ENCODE measurements at places on chromosomes 5 and 9. TPM values are rescaled to one million over a fixed set of nuclear protein-coding genes. Genes with fewer than 3 reads are reported as not detected.
A peak's percentile ranks its signal among the peaks of the same experiment; 100 is the strongest.

DNA sequence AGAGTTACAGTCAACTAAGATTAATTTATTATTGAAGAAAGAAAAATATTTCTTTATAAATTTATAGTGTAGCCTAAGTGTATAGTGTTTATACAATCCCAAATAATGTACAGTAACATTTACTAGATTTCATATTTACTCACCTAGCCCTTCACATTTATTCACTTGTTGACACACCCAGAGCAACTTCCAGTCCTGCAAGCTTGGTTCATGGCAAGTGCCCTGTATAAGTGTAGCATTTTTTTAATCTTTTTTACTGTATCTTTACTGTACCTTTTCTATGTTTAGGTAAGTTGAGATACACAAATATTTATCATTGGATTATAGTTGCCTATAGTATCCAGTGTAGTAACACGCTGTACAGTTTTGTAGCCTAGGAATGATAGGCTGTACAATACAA lies 119.9 kb downstream of the SPATA31D1 start:
- H3K27me3 ChIP-seq = no peaks in the 10 kb centered on the region
- H3K36me3 ChIP-seq = no peaks in the 10 kb centered on the region
- H3K4me1 ChIP-seq = peaks cover 3% of the 10 kb centered on the region
- no peak overlapping the region for H3K4me3 ChIP-seq
- no peak for DNase-seq

GRCh38 chr5:2912741-2913140 lies 161.3 kb upstream of the IRX2 start:
- DNase-seq = no peak
- H3K4me1 ChIP-seq = no peaks in the 10 kb centered on the region
- no peaks in the 10 kb centered on the region for H3K36me3 ChIP-seq
- H3K4me3 ChIP-seq = no peak overlapping the region
- H3K27me3 ChIP-seq = no peaks in the 10 kb centered on the region

DNA sequence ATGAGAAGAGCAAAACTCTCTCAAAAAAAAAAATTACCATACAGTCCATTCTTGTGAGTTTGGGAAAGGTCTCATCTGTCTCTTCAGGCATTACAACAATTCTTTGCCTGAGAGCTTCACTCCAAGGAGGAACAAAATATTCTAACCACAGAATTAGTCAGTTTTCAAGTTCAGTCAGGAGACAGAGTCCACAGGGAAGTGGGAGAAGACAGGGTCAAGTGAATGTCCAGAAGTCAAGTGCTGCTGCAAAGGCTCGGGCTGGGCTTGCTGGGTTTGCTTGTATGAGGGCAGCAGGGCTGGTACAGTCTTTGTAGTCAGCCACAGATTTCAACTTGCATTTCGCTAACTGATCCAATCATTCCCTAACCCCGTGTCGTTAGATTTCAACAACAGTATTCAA lies 17.6 kb upstream of the HEXB start:
- H3K4me3 ChIP-seq = no peak overlapping the region
- H3K4me1 ChIP-seq = no peaks in the 10 kb centered on the region
- H3K36me3 ChIP-seq = no peaks in the 10 kb centered on the region
- peaks cover 4% of the 10 kb centered on the region for H3K27me3 ChIP-seq
- H3K27ac ChIP-seq = no peak overlapping the region
- DNase-seq = no peak

DNA sequence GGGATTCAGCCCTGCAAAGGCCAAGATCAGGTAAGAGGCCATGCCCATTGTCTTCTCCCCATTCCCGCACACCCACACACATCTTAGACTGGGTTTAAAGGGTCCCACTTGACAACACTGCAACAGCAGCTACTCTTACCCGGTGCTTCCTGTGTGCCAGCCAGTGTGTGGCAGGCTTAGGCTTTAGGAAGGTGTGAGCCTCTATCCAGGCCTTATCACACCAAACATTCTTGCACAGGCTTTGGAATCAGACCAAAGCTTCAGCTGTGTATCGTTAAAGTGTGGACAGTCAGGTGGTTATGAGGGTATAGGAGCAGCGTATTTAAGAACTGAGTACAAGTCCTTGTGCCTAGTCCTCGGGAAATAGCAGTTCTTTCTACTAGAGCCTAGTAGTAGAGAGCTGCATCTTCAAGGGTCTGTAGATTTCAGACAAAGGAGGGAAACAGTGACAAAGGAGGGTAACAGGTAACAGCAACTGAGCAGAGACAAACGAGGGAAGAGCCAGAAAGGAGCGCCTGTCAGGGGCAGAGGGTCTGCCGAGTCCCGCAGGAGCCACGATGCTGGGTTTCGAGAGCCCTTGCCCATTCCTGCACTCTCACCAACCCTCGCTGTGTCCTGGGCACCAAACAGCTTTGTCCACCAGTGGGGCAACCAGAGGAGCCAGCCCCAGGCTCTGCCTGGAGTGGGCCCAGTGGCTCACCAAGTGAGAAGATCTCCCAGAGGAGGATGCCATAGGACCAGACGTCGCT lies 30.9 kb downstream of the CSF1R start:
- H3K27me3 ChIP-seq = no peaks in the 10 kb centered on the region
- no peak overlapping the region for H3K27ac ChIP-seq
- no peak for DNase-seq
- no peak overlapping the region for H3K4me3 ChIP-seq

The QRFP gene
- 0.07 TPM for polyA plus RNA-seq

GRCh38 chr9:132401824-132402223 lies 4.8 kb downstream of the TTF1 start:
- H3K4me3 ChIP-seq = no peak overlapping the region
- no peak for DNase-seq
- peaks cover 27% of the 10 kb centered on the region for H3K4me1 ChIP-seq
- H3K36me3 ChIP-seq = peaks cover 11% of the 10 kb centered on the region

- H3K27ac ChIP-seq = no peak overlapping the region
- no peaks in the 10 kb centered on the region for H3K36me3 ChIP-seq
- no peak overlapping the region for H3K4me3 ChIP-seq
- DNase-seq = no peak
Observed at GRCh38 chr9:16071400-16071799, 518.6 kb downstream of the CCDC171 start.

GRCh38 chr5:132298298-132299212 lies 4.4 kb downstream of the SLC22A4 start:
- DNase-seq = no peak
- H3K27ac ChIP-seq = no peak overlapping the region
- H3K4me1 ChIP-seq = peaks cover 16% of the 10 kb centered on the region
- H3K4me3 ChIP-seq = no peak overlapping the region

The SIMC1 gene
- 20.6 TPM for polyA plus RNA-seq

The SLC44A1 gene
- 2.2 TPM for polyA plus RNA-seq

DNA sequence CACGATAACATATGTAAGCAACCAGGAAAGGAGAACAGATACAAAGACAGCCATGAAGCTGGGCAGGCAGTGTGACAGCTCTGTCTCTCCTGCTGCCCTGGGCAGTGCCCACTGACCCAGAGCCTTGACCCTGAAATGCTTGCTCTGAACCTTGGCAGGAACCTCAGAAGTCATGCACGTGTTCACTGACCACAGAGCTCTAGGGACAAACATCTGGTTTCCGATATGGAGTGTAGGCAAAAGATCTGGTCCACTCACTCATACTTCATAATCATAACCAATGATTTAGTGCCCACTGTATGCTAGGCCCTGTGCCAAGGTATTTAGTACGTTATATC lies 102.6 kb downstream of the FSTL4 start:
- no peak overlapping the region for H3K27ac ChIP-seq
- H3K36me3 ChIP-seq = no peaks in the 10 kb centered on the region
- no peaks in the 10 kb centered on the region for H3K27me3 ChIP-seq
- H3K4me3 ChIP-seq = no peak overlapping the region

The RORB gene
- 0.01 TPM for polyA plus RNA-seq

DNA sequence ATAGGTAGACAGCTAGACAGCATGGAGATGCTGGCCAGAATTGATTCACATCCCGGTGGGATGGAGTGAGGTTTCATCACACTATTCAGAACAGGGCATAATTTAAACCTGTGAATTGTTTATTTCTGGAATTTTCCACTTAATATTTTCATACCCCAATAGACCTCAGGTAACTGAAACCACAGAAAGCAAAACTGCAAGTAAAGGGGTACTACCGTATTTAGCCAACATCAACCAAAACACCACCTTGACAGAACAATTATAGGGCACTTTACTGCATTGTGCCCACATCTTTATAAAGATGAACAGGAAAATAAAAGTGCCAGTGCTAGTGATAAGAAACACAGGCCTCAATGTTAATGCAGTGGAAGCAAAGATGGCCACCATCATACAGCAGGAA lies 7.5 kb downstream of the SERINC5 start:
- no peaks in the 10 kb centered on the region for H3K27me3 ChIP-seq
- DNase-seq = no peak
- H3K4me3 ChIP-seq = no peak overlapping the region
- no peaks in the 10 kb centered on the region for H3K4me1 ChIP-seq
- no peak overlapping the region for H3K27ac ChIP-seq

The CCDC152 gene
- 0.92 TPM for polyA plus RNA-seq

DNA sequence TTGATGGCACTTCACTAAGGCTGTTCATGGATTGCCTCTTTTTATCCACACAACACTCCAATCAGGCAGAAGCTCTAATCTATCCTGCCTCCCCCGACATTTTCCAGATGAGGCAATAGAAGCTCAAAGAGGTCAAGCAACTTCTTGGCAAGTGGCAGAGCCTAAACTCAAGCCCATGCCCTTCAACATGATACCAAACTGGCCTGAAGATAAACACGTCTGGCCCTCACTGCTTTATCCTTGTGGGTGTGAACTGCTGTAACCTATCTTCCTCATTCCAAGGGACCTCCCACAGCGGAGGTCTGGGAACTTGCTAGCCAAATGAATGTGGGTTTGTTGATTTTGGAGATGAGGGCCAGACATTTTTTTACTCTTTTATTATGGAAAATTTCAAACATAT lies 9.5 kb downstream of the SLC35A4 start:
- H3K4me1 ChIP-seq = peaks cover 10% of the 10 kb centered on the region
- no peaks in the 10 kb centered on the region for H3K36me3 ChIP-seq
- no peak overlapping the region for H3K4me3 ChIP-seq
- no peak overlapping the region for H3K27ac ChIP-seq
- DNase-seq = no peak
- H3K27me3 ChIP-seq = no peaks in the 10 kb centered on the region

DNA sequence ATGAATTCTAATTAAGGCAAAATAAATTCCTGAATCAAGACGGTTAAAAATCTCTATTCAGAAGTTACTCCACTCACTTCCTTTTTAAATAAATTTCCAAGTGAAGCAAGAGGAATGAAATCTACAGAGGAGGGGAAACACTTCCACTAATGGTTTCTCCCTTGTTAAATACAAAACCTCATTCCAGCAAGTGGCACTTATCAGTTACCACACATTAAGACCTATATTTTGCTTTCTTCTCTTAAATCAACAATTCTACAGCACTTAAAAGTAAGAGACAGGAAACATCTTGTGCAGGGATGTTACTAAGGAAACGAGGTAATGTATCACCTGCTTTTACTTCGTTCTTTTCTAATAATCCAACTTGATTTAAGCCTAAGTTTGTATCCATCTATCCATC lies 172.6 kb downstream of the RAPGEF6 start:
- H3K4me1 ChIP-seq = no peaks in the 10 kb centered on the region
- peak overlapping the region; percentile 36 for H3K27ac ChIP-seq
- H3K4me3 ChIP-seq = no peak overlapping the region

DNA sequence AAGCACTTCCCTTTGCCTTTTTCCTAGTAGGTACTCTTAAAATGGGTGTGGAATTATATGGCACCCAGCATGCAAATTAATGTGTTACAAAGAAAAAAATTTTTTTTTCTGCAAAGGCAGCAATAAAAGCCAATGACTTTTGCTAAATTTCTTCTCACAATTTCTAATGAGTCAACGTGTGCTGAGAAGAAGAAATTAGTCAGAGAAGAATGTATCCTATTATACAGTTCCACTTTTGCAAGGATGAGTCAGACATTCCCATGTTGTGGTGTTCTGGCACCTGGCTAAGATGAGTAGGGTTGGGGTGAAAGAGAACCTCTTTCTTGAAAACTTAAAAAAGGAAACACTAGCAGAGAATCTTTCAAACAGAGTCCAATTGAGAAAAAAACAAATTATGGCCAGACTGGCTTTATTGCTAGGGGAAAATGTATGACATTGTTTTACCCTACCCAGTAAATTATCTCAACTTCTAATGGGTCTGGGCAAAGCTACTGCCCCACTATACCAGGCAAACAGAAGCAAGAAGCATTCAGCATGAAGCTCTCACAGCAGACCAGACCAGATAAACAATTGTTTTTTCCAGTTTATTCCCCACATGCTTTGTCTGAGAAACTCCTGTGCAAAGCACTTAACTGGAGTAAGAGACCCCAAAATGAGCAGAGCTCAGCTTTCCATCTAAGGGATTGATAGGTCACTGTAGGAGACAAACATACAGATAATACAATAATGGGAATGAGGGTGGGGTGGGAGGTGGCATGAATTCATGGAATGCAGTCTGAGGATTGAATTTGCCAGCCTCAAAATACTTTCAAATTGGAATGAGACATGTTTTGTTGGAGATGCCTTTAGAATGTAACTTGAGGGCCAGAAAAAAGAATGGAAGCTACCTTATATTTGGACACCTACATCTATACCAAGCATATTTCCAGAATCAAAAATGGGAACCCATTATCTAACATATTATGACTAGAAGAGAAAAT lies 220.8 kb upstream of the RFX3 start:
- H3K4me1 ChIP-seq = no peaks in the 10 kb centered on the region
- no peaks in the 10 kb centered on the region for H3K36me3 ChIP-seq
- H3K27ac ChIP-seq = no peak overlapping the region
- no peak for DNase-seq

DNA sequence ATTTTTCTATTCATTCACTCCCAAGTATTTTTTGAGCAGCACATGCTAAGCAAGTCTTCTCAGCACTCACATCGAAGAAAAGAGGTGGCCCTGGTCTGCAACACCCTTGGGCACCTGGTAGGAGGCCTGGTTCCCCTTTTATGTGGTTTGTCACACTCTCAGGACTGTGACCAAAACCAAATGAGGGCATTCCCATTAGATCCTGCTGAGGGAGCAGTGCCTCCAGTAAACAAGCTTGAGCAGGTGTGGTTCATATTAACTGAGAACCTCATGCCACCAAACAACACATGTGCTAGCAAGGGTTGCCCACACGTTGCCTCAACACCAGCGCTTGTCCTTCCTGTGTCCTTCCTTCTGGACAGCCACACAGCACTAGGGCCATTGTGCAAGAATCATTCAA lies 26.9 kb upstream of the SYK start:
- H3K4me1 ChIP-seq = peaks cover 56% of the 10 kb centered on the region
- peak; percentile 89 for DNase-seq
- peak overlapping the region; percentile 57 for H3K27ac ChIP-seq
- no peak overlapping the region for H3K4me3 ChIP-seq

- no peaks in the 10 kb centered on the region for H3K4me1 ChIP-seq
- no peak overlapping the region for H3K27ac ChIP-seq
- DNase-seq = no peak
- H3K27me3 ChIP-seq = no peaks in the 10 kb centered on the region
- H3K36me3 ChIP-seq = no peaks in the 10 kb centered on the region
- H3K4me3 ChIP-seq = no peak overlapping the region
Observed at GRCh38 chr5:33120671-33121070, 320.1 kb upstream of the TARS1 start.

The CPLANE1 gene
- polyA plus RNA-seq = 1.9 TPM
